ENCODE measurements at places on chromosomes 12 and 14.

DNA sequence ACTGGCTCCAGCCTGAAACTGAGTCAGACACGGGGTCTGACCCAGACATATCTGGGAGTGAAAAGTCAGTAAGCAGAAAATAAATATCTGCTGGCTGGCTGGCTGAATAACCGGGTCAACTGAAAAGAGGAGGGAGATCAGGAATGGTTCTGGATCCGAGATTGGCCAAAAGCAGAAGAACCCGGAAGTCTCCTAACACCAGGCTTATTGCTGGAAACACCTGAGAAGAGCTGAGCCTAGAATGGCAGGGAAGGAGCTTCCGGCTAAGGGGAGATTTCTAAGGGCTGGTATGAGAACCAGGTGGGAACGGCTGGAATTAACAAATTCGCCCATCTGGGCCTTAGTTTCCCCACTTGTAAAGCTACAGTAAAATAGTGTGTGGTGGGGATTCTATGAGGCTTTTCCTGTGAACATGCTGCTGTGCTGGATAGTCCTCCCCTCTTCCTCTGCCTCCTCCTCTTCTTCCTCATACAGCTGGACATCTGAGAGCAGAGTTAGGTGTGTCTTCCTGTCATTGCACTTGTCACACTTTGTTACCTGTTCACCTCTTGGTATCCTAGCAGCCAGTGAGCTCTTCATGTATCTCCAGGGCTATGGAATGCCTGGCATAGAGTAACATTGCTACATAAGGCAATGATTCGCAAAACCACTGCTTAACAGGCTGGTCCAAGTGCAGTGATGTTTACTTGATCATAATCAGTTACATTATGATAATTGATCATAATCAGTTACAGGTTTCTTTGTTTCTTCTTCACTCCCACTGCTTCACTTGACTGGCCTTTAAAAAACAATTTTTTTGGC is 2.0 kb upstream of the SHMT2 start:
- DNase-seq: no peak

- DNase-seq: peak; percentile 72
These were observed 124.4 kb downstream of the RAD51B start for GRCh38 chr14:67943947-67944346.

GRCh38 chr14:35287431-35288013 is 4.7 kb upstream of the PSMA6 start:
- no peak for DNase-seq

DNA sequence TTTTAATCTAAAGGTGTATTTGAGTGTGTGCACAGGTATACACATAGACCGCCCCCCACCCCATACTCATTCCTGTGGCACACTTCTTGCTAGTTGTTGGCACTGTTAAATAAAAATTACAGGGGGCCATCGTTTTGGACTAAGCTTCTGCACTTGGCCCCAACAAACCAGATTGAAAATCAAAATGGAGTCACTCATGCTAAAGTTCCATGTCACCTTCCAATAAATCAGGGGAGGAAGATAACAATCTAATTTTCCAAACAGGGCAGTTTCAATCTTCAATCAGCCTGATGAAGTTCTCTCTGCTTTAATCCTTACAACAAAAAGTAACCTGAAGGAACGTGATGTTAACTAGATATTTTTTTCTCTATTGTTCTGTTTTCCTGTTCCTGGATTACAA is 78.2 kb downstream of the RGS6 start:
- no peak for DNase-seq

- DNase-seq: peak; percentile 99
These were observed at the start of gene HOXC13 for GRCh38 chr12:53938326-53939140. TSS of gene HOXC13 (plus strand) at chr12:53938831. CDS start at chr12:53938907, 76 bp downstream.

DNA sequence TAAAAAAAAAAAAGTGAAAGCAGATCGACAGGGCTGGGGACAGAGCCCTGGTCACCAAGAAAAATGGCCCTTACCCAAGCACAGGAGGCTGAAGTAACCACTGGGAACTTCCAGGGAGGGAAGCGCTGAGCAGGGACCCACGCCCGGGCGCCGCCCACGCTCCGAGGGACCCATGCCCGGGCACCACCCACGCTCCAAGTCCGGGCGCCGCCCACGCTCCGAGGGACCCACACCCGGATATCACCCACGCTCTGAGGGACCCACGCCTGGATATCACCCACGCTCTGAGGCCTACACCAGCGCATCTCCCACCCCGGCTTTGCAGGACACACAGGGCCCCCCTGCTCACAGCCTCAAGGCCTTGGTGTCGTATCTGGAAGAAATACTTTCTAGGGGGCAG is 25.7 kb downstream of the CHGA start:
- DNase-seq: no peak

GRCh38 chr12:55935738-55936151 is 4.8 kb downstream of the DGKA start:
- DNase-seq: no peak

DNA sequence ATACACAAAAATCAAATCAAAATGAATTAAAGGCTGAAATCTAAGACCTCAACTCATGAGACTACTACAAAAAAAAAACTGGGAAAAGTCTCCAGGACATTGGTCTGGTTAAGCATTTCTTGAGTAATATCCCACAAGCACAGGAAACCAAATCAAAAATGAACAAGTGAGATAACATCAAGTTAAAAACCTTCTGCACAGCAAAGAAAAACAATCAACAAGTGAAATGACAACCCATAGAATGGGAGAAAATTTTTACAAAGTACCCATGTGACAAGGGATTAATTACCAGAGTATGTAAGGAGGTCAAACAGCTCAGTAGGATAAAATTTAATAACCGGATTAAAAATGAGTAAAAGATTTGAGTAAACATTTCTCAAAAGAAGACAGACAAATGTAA is 338.7 kb downstream of the SLC16A7 start:
- no peak for DNase-seq

DNA sequence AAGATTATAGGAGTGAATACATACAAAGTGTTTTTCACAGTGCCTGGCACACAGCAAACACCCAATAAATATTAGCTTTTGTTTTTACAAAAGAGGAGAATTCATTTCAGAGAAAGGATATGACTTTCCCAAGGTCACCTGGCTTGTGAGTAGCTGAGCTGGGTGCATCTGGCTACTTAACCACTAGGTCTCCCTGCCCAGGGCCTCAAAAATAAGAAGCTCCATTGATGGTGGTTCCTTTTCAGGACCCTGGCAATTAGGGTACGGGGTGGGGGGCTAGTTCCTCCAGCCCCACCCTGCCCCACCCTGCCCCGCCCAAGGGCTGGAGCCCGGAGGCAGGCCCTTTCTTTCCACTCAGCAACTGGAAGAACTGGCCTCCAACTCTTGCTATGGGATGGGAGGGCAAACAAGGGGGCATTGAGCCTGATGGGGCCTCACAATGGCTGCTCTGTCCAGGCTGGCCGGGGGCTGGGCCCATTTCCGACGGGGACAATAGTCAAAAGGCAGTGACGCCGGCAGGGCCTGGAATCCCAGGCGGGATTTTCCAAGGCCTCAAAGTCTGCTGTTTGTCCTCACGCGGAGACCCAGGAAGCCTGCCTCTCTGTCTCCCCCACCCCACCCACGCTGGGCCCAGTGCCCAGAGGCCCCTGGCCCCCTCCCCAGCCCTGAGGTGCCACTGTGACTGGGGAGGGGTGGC is 8.2 kb upstream of the ATG101 start:
- DNase-seq: no peak

DNA sequence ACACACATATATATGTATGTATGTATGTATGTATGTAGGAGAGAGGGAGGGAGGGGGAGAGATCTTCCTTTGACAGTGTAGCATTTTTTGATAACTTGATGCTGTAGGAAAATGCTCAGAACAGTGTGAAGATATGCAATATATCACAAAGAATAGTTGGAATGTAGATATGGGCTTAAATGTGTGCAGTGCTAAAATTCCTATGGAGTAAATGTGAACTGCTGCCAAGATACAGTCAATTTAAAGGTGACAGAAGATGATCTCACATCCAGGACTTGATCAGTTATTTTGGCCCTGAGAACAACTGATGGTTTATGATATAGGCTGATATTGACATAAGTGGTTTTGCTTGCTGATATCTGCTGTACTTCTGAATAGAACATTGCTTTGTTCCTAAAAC is 84.2 kb downstream of the DAAM1 start:
- no peak for DNase-seq

GRCh38 chr14:71737760-71738159 is 194.5 kb upstream of the RGS6 start:
- peak; percentile 15 for DNase-seq

GRCh38 chr14:53047307-53048069 is 96.6 kb upstream of the FERMT2 start:
- DNase-seq: no peak

DNA sequence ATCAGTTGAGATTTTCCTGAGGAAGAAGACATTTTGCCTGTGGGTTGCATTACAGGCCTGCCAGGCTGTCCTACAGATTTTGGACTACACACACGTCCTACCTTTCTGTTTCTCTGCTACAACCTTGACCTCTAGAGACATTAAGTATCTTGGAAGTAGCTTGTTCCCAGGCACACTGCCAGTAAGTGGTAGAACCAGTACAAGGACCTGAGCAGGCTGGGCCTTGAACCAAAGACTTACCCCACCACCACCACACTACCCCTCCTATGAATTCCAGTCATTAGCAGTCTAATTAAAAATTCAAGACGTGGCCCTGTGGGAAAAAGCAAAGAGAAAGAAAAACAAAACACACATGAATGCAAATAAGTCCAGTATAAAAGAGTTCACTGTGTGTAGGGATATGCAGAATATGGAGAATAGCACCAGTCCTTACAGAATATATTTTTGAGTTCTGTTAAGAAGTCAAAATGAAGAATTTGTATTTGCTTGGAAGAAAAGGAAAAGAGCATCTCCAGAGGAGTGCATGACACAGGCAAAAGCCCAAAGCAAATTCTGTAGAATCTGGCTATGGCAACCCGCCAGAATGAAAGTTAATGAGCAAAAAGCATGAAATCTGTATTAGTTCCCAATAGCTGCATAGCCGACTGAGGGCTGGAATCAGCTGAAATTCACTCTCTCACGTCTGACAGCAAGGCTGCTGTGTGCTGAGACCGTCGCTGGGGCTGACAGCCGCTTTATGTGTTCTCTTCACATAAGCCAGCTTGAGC is 74.3 kb upstream of the ST8SIA1 start:
- no peak for DNase-seq

- no peak for DNase-seq
These were observed 14.6 kb upstream of the HDAC7 start for GRCh38 chr12:47834199-47834903.

DNA sequence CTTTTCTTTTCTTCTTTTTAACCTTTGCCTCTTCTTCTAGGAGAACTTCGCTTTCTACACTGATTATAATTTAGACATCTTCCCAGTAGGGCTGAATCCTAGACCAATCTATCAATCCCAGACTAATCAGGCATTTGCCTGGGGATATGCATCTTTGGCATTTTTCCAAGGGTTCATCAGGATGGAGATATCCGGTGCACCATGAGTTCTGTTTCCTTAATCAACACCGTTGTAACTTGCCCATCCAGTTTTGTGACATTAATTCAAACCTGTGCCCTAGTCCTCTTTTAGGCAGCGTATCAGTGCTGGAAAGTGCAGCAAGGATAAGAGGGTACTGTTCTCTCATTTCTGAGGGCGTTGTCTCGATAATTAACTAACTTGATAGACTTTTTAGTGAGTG is 617 bp upstream of the MGP start:
- DNase-seq: peak; percentile 83

GRCh38 chr14:65332141-65332871 is 80.2 kb upstream of the FUT8 start:
- no peak for DNase-seq

DNA sequence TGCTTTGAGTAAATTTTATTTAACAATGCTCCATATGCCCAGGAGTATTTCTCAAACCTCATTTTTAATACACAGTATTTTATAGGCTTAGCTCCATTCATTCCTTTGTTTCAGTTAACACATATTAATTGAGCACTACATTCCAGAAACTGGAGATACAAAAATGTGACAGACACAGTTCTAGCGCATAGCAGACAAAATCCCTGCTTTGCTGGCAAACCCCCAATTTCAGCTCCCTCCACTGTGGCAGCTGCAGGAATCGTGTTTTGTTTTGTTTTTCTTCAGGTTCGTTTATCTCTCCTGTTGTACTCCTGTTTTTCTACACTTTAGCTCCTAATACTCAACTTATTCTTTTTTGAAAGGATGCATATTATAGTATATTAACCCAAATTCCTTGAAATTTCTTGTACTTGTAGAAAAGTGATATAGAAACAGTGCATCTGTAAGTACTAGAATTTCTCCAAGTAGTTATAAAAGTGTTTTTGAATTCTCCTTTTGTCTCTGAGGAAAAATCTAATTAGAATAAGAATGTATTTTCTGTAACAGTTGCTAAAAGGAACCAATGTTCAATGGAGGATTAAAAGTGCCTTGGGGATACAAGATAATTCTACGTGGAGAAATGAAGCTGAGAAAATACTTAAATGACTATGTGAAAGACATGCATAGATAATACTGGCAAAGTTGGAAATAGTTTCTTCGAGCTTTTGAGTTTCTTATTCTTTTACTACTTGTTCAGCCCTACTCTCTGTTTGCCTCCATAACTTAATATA is 6.4 kb upstream of the RAB21 start:
- no peak for DNase-seq

DNA sequence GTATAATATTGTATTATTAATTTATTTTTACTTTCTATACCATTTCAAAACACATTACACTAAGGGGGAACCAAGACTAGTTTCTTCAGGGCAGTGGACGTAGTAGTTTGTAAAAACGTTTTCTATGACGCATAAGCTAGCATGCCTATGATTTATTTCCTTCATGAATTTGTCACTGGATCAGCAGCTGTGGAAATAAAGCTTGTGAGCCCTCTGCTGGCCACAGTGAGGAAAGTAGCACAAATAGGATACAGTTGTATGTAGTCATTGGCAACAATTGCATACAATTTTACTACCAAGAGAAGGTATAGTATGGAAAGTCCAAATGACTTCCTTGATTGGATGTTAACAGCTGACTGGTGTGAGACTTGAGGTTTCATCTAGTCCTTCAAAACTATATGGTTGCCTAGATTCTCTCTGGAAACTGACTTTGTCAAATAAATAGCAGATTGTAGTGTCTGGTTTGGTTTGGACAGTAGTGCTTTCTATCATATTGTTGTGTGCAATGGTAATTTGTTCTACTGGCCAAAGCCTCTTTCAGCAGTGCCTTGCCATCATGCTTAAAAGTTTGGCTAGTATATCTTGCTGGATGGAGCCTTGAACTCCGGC is 24.3 kb upstream of the PLEKHD1 start:
- peak; percentile 61 for DNase-seq

GRCh38 chr12:19181666-19182426 is 52.3 kb downstream of the PLEKHA5 start:
- no peak for DNase-seq

- DNase-seq: no peak
These were observed 145.6 kb upstream of the SLC38A2 start for GRCh38 chr12:46518169-46518568.

DNA sequence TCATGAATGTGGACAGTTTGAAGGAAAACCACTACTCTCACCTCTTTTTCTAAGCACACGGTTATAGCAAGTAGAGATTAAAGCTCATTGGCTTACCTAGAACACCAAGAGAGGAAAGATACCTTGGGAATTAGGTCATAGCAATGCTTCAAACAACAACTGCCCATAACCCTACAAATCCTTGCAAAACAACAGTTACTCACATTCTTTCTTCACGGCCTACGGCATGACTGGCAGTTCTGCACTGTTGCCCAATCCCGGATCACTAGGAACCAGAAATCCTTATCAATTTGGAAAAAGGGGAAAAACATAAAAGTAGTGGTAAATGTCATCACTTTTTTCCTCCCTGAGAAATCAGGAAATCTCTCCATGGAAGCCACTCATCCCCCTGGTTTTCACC is 9.6 kb upstream of the ISM2 start:
- DNase-seq: no peak

Data from NCI-H345 (cell line).